ENCODE measurements at places on chromosomes 16 and 17.

GRCh38 chr17:50564916-50565315 lies 4.4 kb downstream of the CACNA1G start:
- no peak for DNase-seq

- peak; percentile 99 for DNase-seq
These were observed 19.6 kb upstream of the TNFRSF13B start for GRCh38 chr17:16991349-16992009.

GRCh38 chr17:55466671-55467070 lies 44.6 kb downstream of the SMIM36 start:
- no peak for DNase-seq

GRCh38 chr16:54522584-54522983 lies 236.0 kb upstream of the IRX3 start:
- no peak for DNase-seq

Data from SHP77 (cell line).